ENCODE measurements at places on chromosomes 11 and 22.
A peak's percentile ranks its signal among the peaks of the same experiment; 100 is the strongest.

DNA sequence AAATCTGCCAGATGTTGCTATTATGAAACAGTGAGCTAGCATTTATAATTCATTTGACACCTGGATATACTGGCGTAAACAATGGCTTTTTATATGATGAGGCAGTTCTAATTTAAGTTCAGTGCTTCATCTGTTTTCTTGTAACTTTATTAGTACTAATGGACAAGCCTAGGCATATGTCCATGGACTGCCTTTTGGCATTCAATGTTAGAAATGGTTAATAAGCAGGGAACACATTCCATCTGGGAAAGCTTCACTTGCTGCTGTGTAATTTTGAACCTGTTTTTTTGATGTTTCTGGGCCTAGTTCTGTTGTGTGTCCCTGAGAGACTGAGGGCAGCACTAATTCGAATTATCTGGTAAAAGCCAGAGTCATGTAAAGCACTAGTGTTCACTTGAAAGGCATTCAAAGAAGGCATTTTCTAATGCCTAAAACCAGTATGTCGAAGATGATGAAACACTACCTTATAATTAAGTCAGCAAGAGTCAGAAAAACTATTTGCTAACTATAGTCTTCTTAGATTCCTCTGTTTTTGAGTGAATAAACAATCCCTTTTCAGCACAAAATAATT lies 138.5 kb downstream of the SWAP70 start:
- DNase-seq, result no peak

- no peak for DNase-seq
Observed at GRCh38 chr11:120184946-120185705, 25.7 kb upstream of the OAF start.

DNA sequence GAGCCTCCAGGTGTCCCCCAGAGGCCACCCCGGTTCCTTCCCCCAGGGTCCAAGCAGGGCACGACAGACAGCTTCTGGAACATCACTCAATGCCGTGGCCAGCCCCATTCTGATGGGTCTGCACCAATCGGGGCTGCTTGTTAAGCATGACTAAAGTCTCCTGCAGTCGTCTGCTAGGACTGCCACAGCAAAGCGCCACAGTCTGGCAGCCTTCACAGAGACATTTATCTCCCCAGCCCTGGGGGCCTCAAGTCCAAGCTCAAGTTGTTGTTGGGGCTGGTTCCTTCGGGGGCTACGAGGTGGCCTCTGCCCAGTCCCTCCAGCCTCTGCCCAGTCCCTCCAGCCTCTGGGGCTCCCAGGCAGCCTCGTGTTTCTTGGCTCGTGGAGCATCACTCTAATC lies 14.0 kb upstream of the CD81 start:
- DNase-seq, result no peak

- no peak for DNase-seq
Observed at GRCh38 chr11:86625981-86626380, 46.4 kb downstream of the ME3 start.

DNA sequence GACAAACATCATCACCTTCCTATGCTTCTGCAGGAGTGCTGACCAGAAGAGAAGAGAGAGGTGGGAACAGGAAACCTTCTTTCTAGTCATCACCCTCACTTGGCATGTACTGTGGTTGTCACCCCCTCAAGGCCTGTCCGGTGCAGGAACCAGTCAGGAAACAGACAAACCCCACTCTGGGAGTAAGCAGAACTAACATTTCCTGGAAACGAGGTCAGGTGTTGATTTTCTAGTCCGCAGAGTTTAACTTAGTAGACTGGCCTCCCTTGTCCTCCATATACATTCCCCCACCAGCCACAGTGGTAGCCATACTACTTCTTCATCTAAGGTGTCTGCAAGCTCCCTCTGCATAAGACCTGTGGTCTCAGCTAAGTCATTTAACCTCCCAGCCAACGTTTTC lies 80.7 kb upstream of the NCAM1 start:
- DNase-seq, result no peak

DNA sequence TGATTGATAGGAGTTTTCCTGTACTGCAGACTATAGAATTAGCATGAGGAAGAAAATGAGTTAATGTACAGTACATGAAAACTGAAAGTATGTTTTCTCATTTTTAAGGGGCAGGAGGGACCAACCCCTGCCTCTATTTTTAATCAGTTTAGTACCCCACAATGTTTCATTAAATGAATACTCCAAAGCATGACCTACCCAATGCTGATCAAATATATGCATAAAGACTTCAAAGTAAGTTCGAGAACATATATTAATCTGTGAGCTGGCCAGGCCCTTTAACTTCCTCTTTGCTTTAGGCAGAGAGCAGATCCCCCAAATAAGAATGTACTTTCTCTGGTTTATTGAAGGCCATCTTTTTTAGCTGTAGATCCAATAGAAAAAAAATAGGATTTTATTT lies 161.0 kb downstream of the FCHSD2 start:
- no peak for DNase-seq

DNA sequence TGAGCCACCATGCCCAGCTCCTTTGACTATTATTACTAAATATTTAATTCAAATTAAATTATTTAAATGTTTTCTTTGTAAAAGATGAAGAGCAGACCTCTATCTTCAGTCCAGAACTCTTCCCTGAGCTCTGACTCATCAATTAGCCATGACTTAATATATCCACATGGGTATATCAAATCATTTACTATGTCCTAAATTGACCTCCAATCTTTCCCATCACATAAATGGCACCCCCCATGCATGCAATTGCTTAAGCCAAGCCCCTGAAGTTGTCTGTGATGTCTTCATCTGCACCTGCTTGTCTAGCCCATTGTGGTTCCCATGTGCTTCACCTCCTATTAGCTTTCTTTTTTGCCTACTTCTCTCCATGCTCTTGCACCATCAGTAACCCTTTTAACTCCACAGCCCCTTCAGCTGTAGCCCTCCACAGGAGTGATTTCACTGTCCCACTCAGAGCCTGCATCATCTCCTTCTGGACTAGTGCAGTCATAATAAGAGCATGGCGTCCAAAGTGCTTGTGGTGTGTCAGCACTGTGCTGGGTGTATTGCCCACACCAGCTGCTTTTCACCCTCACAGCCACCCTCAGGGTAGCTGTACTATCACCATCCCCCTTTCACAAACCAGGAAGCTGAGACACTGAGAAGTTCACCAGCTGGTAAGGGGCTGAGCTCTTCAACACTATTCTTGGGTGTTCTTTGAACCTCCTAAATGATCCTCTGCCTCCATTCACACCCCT lies 11.8 kb upstream of the THY1 start:
- no peak for DNase-seq

DNA sequence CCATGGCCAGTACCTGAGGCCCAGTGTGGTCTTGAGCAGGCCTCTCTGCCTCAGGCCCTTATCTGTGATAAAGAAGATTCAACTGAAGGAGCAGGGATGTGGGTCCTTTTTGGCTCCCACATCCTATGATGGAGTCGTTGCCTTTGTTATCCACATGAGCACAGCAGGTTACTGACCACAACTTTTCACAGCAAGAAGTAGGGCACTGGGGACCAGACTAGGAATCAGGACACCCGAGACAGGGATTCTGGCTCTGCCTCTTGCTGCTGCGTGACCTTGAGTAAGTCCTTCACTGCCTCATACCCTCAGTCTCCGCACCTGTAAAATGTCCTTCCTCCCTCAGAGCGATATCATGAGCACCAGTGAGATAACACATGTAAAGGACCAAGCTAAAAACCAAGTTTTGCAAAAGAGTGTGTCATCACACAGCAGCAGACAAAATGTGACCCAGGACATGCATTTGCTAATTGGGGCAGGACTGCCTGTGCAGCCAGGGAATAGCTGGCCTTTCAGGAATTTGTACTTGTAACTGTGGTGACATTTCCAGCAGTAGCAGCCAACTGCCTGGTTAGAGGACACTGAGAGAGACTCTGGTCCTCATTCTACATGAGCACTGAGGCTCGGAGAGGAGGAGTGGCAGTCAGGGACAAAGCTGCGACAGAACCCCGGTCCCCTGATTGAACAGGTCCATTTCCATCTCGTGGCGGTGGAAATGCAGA lies 13.2 kb upstream of the SMIM35 start:
- no peak for DNase-seq

GRCh38 chr11:66718320-66718971 lies 10.6 kb downstream of the SPTBN2 start:
- DNase-seq, result no peak

DNA sequence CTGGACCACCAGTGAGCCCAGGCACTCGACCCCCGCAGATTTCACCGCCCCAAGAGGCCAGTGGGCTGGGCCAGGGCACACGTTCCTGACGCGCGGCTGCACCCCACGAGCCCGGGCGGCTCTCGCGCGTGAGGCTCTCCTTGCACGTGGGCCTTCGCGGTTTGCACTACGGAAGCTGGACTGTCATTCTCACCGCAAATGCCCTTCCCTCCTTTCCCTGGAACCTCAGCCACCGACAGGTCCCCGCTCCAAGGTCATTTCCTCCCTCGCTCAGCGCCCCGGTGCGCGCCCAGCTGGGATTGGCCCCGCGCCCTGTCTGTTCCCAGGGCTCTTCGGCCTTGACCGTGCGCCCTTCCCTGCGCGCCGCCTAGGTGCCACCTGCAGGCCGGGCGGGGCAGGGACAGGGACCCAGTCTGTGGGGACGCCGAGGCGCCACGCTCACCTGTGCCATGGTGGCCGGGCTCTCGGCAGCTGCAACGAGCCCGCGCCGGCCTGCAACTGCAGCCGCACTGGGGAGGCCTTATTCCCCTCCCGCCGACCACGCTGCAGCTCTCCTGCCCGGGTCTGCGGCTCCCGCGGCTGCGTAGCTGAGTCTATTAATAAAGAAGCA lies 2.1 kb upstream of the CPT1A start:
- DNase-seq, result no peak

DNA sequence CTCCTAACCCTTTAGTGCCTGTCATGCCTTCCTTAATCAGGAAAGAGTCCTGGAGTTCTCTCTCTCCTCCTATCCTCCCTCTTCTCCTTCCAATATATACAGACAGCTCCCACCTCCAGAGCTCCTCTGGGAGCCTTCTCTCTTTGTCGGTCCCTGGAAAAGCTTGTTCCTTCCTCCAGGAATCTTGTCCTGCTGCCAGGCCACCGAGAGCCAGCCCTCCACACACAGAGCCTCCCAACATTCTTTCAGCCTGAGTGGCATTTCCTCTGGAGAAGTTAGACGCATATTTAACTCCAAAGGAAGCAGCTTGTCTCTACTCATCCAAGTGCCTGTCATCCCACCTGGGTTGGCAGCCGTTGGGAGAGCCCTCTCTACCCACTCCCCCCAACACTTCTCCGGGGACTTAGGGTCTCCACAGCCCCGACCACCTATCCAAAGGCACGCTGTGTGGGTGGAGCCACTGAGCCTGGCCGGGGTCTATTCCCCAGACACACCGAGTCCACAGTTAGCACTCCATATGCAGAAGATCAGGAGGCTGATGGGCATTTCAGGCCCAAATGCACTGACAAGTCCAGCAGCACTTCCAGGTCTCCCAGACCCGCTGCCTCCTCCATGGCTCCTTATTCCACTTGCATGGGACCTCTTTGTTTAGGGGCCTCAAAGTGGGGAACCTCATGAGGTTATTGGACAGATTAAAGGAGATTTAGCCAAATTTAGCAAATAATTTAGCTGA lies 31.1 kb downstream of the DKK3 start:
- peak; percentile 46 for DNase-seq

DNA sequence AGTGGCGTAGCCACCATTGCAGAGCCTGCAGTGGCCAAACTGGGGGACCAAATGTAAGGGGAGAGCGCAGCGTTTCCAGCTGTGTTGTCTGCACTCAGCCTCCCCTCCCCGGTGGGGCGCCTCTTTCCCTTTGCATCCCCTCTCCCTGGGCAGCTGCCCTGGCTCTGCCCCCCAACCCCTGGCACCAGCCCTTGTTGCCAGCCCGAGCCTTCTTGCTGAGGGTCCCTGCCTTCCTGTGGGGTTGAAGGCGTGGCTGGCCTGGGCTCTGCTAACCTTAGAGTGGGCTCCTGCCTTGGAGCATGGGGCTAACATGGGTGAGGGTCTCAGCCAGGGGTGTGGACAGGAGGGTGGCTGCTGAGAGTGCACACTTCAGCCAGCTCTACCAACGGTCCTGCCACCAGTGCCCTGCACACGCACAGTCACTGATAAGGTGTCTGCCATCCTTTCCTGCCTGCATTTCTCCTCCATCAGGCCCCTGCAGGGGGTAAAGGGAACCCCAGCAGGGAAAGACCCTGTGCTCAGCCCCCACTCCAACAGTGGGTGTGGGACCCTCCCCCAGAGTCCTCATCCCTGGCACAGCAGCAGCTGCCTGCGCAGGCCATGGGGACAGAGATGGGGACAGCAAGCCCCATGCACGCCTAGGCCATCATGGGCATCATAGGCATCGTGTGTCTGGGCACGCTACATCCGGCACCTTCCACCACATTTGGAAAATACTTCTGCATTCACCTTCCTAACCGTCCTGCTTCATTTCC lies 43.5 kb downstream of the CERK start:
- DNase-seq, result no peak
